Esophagus squamous epithelium (tissue), 5 donors: ENCODE measurements at places on chromosomes 11 and 22.

DNA sequence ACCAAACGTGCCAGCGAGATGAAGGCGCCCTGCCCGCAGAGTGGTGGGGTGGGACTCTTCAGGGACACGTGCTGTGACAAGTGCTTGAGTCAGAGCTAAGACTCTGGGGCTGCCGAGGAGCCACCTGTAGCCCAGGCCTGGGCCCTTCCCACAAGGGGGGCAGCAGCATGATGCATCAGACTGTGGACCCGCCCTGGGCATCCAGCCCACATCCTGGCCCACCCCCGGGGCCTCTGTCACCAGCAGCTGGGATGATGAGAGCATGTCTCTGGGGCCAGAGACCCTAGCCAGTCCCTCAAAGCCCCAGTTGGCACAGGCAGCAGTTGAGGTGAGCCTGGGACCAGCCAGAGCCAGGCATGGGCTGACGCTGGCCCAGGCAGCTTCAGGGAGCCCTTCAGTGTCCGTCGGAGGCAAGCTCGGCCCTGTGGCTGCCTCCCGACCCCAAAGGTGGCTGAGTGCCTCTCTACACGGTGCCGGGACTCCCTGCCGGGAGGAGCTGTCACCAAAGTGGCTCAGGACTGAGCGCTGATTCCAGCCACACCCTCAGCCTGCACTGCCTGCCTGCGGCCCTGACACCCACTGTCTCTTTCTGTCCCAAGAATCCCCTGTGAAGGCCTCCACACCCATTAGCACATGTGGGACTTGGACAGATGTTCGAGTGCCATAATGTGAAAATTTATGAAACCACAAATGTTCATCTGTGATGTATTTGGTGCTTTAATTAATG, 41.3 kb downstream of the CDKN1C start:
- DNase-seq: no peak

- DNase-seq: no peak
Observed at GRCh38 chr11:132064987-132065620, 694.7 kb downstream of the NTM start.

GRCh38 chr22:50305393-50305922, 2.0 kb downstream of the PLXNB2 start:
- DNase-seq: no peak

GRCh38 chr22:46336119-46337078, 885 bp downstream of the TRMU start:
- DNase-seq: no peak
